Fibroblast of skin of left quadriceps (primary cell): ENCODE measurements at places on chromosomes 7 and 10.
A peak's percentile ranks its signal among the peaks of the same experiment; 100 is the strongest.

DNA sequence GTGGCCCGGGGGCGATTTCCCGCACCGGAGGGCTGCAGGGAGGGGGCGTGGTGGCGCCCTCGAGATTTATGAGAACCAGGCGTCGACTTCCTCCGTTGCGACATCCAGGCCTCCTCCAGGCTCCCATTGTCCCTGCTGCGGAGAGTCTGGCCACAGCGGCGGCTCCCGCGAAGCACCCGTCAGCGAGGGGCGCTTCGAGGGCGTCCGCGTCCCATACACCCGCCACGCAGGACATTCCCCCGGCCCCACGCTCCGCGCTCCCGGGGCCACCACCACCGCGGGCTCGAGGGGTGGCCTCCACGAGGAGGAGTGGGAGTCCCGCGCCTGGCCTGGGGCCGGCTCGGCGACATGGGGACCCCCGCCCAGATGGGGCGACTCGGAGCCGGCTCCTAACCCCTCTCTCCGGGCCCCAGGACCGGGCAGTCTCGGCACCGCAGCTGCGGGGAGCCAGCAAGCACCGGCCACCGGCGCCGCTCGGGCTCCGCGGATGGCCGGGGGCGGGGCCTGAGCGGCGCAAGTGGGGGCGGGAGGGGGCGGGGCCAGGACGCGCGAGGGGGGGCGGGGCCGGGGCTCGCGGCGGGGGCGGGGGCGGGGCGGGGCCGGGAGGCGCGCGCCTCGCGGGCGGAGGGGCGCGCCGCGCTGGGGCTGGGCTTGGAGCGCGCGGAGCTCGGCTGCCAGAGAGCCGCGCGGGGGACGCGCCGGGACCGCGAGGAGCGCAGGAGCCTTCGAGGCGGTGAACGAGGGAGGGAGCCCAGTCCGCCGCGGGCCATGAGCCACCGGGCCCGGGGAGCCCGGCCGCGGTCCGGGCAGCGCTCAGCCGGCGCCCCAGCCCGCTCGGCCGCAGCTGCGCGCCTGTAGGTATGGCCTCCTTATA is at the start of gene SH2B2:
Gene SH2B2, plus strand, starts transcription at position 632 of the 874 bp plus-strand sequence. CDS start 13,683 bp downstream, outside the sequence.
- peak; percentile 39 for DNase-seq

- DNase-seq = no peak
These were observed 139.9 kb upstream of the DGKB start for GRCh38 chr7:15042285-15043065.

DNA sequence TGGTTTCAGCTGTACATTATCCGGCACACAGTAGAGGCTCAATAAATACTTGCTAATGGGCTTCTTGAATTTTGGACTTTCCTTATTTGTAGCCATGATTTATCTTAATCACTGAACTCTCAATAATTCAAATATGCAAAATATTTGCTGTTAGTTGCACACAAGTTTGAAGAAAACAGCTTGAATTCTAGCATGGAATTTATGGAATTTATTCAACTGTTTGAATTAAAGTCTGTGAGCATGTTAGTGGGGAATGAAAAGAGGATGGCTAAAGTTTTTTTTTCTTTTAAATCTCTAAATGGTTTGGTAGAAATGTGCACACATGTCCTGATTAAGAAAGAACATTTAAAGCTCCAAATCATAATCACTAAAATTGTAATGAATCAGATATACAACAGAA is 42.5 kb downstream of the SIRT1 start:
- DNase-seq = peak; percentile 15

DNA sequence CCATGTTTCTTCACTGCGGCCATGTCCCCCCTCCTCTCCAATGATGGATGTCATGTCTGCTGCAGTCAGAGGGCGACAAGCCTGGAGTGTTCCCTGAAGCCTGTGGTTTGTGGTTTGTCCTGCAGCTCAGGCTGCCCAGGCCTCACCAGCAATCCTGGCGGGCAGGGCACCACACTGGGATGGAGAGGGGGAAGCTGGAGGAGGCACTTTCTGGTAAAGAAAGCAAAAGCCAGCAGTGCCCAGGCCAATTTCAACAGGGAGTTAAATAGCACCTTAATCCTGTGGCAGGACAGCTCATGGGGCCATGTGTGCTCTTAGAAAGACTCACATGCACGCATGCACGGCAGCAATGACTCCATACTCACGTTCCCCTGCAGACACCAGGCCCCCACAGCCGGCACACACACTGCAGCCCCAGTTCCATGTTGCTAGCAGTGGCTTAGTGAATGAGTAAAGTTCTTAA is 158.3 kb downstream of the EGFR start:
- no peak for DNase-seq

DNA sequence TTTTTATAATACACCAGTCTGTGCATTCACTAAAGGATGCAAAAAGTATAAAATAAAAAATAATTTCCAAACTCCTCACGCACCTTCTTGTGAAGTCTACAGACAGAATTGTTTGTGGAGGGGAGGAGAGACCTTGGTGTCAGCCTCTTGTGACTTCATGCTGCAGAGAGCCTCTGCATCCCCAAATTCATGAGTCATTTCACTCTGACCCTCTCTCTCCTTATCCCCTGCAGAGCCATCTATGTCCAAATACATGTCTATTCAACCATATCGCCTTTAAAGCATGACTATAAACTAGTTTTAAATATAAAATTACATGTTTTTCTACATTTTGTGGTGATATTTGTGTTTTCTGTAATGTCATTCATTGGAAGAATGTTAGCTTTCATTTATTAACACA is 6.0 kb downstream of the CREB5 start:
- DNase-seq = no peak

- no peak for DNase-seq
These were observed 32.7 kb upstream of the SRGN start for GRCh38 chr10:69055241-69055640.

DNA sequence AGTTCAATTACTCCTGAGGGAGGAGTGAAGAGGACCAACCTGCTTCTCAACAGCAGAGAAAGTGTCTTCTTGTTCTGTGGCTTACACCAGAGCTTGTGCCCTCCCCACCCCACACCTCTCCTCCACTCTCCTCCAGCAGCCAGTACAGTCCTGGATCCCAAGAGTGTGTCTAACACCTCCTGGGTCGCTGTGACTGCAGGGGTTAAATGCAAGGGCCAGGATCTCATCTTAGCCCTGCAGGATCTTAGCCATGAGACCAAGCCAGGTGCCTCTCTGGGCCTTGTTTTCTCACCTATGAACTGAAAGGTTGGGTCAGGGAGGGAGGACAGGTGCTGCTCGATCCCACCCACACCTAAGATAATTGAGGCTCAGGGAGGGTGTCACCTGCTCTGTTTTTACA is 34.5 kb upstream of the MSRB2 start:
- no peak for DNase-seq

DNA sequence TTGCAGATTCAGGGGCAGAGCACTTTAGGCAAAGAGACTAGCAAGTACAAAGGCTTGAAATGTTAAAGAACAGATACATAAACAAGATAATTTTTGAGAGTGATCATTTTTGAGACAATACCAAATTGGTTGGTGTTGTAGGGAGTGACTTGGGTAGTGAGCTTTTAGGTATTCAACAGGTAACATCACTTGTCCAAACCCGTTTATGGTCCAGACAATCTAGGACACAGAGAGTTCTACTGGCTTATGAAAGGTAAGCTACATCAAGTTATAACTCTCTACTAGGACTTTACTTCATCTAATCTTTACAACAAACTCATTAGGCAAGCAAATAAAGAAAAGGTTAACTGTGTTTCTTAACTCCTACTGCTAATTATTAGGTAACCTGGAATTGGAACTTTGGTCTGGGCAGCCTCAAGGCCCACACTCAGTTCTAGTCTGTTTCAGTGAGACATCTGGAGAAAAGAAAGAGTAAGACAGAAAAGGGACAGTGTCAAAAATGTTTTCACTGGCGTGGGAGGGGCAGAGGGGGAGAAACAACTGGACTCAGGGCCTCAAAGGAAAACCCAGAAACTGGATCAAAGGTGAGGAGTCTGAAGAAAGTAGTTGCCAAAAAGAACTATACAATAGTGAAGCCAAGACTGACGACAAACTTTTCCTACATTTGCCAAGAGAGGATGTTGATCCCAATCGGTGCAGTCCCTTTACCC is 39.2 kb downstream of the GNAT3 start:
- DNase-seq = no peak

- no peak for DNase-seq
These were observed 36.6 kb downstream of the SHH start for GRCh38 chr7:155775691-155776090.

DNA sequence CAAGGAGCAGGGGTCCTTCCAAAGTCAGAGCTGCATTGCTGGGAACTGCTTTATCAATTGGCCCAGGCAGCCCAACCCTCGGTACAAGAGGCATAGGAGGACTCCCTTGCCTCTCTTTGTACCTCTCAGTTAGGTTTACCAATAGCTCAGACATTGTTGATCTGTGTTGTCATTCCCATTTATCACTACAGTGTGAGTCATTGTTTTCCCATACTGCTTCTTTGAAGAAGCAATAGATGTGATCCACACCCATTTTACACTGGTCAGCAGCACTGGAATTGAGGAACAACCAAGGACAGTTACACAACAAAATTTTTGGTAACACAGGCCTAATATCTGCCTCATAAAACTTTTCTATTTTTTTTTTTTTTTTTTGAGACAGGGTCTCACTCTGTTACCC is 307.2 kb downstream of the SNX13 start:
- no peak for DNase-seq
